Stimulated activated CD4-positive, alpha-beta T cell treated with anti-CD3 and anti-CD28 coated beads, Interleukin-12 subunit alpha, Interleukin-12 subunit beta, amount 100 ng/mL, for 4 hours (primary cell): ENCODE measurements at places on chromosomes 4 and X.

- DNase-seq, result no peak
These were observed 167.0 kb downstream of the ATP10D start for GRCh38 chr4:47652092-47652491.

DNA sequence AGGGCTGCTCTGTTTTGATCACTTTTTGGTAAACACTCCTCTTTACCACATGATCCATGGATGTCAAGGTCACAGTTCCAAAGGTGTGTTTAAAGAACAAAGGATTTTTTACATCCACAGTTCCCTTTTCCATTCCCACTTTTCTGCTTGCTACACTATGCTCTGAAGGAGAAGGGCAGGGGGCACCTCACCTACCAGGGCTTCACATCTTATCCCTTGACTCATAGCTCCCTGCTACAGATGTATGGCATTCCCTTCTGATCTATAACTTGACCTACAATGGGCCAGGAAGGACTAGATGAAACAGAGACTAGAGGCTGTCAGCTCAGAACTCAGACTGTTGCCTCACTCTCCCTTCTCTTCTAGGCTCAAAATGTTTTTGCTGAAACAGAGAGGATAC, 233.1 kb upstream of the RPS6KA3 start:
- DNase-seq, result no peak

DNA sequence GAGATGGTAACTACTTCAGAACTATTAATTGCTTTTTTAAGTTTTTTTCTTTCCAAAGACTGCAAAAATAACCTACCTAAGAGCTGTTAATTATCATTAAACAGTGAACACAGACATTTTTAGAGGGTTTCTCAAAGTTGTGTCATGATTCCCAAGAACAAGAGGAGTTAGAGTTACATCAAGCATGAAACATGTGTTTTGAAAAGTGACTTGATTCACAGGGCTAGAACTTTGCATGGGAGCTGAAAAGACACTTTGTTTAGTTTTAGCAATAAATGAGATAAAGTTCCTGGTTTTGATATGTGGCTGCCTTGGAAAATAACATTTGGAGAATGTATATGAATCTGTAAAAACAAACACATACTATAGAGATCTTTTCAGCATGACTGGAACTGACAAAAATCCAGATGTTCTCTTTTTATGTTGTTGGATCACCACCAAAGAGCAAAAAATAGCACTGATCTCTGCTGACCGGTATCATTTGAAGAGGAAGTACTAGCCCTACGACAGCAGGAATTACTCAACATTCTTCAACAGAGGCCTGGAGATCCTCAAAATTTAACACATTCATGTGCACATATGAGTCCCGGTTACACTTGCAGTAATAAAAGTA, 173.0 kb upstream of the PCDH18 start:
- DNase-seq, result no peak

DNA sequence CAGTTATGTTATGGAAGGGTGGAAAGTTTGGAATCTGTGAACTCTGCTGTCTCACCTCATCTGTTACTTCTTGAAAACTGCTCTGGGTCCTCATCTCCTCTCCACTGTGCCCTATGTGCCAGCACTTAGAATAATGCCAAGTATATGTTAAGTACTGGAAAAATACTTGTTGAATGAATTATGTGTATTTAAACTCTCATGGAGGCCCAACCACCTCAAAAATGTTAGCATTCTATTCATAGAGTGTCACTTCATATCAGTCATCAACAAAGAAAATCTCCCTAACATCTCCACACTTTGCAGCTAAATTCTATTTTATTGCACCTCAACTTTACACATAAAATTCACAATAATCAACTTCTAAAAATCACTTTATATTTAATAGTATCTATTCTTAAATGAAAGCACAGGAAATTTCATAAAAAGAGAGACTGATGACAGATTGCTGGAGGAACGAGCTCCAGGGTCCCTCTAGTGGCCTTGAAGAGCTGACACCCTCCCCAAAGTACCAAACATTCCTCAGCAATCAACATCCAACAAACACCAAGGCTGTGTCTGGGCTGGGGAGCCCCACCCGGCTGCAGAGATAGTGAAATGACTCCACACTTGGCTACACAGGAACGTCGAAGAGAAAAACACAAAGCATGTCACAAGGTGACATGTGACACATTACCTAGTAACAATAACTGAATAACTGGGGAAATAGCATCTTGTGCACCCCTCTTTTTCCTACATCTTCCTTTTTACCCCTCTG, 45.8 kb downstream of the SLC39A8 start:
- DNase-seq, result peak; percentile 1

- DNase-seq, result no peak
These were observed 19.4 kb downstream of the CLDN22 start for GRCh38 chr4:183300655-183301054.

DNA sequence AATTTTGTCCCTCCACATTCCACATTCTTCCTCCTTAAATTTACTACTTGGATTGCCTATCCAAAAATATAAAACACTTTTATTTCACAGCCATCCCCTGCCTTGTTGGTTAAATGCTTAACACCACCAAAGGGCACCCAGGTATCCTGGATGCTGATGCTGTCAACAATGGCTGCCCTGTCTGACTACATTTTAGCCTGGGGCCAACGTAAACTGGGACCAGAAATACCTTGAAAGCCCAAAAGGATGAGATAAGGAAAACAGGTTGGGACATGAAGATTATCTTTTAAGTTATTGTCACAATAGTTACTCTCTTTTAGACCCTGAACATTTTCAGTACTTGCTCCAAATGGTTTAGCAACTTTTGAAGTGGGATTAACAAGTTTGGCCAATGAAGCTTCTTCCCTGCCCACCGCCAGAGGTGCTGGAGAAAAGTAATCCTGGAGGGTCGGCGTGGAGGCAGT, 775 bp upstream of the YIPF6 start:
- DNase-seq, result no peak

- DNase-seq, result no peak
These were observed 95.2 kb upstream of the NAP1L5 start for GRCh38 chr4:88792821-88793220.

DNA sequence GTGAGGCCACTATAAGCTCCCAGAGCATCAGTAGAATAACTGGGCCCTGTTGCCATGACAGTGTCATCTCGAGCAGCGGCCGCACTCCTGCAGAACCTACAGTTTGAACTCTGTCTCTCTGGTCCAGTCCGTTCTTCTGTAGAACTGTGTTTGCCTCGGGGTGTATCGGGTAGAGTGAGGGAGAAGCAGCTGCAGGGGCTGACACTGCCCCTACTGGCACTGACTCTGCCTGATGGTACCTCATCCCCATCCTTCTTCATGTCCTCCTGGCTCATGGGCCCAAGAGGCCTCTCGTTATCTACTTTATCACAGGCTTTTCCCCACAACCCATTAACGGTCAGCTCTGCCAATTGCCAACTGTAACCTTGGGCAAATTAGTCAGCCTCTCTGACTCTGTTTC, 96.5 kb downstream of the NPNT start:
- DNase-seq, result no peak

DNA sequence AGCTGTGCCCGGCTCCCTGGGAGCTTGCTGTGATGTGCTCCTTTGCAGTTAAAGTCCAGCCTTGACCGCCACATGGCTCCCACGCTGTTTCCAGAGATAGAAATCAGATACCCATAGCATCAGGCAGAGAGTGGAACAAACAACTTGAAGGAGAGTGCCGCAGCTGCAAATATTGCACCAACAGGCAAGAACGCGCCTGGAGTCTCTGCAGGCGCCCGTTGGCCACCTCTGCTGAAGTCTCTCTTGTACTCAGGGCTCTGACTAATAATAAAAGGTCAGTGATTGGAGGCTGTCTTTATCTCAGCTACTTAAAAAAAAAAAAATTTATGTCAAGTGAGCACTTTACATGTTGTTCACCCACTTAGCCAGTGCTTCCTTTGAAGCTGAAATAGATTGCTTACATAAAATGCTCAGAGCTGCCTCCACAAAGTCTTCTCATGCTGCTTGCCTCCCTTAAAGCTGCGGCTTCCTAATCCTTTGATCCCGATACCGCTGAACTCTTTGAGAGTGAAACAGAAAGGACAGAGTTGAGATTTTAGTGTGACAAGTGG, 30.9 kb upstream of the TENM3 start:
- DNase-seq, result no peak

DNA sequence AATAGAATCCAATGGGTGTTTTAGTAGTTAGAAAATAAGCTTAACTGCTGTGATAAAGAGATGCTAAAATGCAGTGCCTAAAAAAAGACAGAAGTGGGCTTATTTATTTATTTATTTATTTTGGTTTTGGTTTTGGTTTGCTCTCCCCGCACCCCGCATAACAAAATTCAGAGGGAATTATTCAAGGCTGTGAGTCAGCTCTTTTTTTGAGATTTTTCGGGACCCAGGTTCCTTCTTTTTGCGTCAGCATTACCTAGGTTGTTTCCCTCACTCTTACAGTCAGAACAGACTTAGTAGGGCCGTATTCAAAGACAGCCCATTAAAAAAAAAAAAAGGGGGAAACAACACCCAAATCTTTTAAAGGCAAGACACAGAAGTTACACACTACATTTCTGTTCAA, 1495.5 kb upstream of the ADGRL3 start:
- no peak for DNase-seq

GRCh38 chrX:123743312-123743711, 10.5 kb upstream of the THOC2 start:
- DNase-seq, result no peak

DNA sequence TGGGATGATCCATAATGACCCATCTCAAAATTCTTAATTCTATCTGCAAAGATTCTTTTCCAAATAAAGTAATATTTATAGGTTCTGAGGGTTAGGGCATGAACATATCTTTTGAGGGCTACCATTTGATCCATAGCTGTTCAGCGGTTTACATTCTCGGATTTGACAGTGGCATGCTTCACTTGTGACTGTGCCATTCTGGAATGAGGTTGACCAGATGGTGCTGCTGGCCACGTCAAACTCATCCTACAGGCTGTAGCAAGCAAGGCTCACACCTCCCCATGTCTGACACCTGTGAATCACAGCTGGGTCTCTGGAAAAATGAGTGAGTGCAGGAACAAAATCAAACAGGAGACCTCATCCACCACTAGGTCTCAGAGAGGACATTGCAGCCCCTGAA, 280.5 kb downstream of the DHRSX start:
- DNase-seq, result no peak

- DNase-seq, result no peak
These were observed 14.0 kb upstream of the HMGB3 start for GRCh38 chrX:150968862-150969720.

GRCh38 chrX:73916931-73917667, 354.1 kb downstream of the CHIC1 start:
- no peak for DNase-seq

GRCh38 chr4:116099596-116099995, 985.8 kb downstream of the TRAM1L1 start:
- no peak for DNase-seq

- no peak for DNase-seq
These were observed 179.1 kb upstream of the MAB21L2 start for GRCh38 chr4:150402871-150403272.

GRCh38 chr4:165058666-165059065, 5.0 kb downstream of the TRIM75 start:
- DNase-seq, result no peak

DNA sequence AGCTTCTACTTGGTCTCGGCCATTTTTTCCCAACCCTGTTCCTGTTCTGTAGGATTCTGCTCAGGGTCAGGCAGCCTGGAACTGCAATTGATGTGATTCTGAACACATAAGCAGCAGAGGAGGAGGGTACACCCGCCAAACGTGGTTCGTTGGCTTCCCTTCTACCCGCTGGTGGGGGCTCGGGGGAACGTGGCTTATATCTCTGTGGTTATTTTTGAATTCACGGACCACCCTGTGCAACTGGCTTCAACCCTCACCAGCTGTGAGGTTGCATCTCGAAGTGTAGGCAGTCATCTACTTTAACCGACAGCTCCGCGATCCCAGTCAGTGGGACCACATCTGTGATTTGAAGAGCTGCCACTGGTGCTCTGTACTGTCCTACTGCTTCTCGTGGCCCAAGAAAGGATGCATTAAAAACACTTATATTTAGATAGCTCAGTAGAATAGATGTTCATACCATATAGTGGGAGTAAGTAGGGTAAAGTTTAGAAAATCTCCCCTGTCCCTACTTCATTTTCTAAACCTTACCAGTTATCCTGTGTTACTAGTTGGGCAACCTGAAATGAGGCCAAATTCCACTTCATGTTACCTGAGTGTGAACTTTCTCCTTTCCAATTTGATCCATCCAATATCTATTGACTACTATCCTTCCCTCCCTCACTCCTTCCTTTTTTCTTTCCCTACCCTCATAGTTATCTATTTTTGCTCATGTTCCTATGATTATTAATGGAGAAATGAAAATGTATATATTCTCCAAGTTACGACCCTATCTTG, 80.4 kb upstream of the BCOR start:
- DNase-seq, result no peak

GRCh38 chrX:37454537-37455285, 105.5 kb downstream of the PRRG1 start:
- no peak for DNase-seq

DNA sequence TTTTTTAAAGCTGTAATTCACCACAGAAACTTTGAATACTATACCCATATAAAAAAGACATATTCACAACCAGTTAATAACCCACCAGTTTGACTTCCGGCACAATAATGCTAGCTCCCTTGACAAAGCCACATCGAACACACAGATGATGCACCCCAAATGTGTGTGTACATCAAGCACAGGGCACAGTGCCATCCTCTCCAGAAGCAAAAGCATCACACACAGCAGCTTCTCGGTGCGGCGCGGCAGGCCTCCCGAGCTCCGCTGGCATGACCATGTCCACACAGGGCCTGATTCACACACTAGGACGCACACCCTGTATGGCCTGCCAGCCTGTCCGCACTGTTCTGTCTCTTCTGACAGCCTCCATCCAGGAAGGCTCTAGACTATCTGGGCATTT, 88.0 kb downstream of the LEF1 start:
- peak; percentile 15 for DNase-seq
